ENCODE measurements at places on chromosomes 6 and 20. TPM values are rescaled to one million over a fixed set of nuclear protein-coding genes. Genes with fewer than 3 reads are reported as not detected.

DNA sequence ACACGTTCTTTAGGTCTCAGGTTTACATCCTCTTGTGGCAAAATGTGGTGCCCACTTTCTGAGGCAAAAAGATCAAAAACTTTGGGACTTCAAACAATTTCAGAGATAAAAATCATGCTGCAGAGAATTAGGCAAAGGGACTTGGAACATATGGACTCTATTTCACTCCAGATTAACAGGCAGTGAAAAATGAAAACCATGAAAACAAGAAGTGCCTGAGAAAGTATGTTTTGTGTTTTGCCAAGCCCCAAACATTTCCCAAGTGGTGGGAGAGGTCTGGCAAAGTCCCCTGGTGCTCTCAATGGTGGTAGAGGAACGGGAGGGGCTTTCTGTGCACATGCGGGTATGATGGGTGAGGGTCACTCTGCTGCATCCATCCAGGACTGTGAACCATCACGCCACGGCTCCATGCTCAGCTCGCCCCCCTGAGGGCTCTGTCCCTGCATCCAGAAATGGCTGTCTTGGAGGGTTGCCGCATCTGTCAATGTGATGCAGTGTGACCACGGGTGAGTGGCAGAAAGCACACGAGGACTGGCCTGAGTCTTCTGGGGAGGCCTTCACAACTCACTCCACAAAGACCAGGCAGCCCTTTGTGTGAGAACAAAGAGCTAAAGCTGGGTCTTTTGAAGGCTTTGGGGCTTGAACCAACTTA lies 43.2 kb upstream of the TBC1D7 start:
- no peak for DNase-seq

IFNGR1 gene
- total RNA-seq, result 92.1 TPM

MMP24 gene
- total RNA-seq, result 0.71 TPM

- no peak for DNase-seq
These were observed 464 bp downstream of the EHMT2 start for GRCh38 chr6:31896856-31897611.

- DNase-seq, result no peak
These were observed 244.2 kb downstream of the CDKAL1 start for GRCh38 chr6:20778459-20778858.

KDM1B gene
- 23.5 TPM for total RNA-seq

SIRPB2 gene
- total RNA-seq, result 4.4 TPM
